ENCODE measurements at places on chromosomes 1 and 21.

DNA sequence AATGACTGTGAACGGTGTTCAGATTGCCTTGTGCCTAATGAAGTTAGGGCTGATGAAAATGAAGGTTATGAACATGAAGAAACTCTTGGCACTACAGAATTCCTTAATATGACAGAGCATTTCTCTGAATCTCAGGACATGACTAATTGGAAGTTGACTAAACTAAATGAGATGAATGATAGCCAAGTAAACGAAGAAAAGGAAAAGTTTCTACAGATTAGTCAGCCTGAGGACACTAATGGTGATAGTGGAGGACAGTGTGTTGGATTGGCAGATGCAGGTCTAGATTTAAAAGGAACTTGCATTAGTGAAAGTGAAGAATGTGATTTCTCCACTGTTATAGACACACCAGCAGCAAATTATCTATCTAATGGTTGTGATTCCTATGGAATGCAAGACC is 96.6 kb downstream of the ZFYVE9 start:
- DNase-seq: no peak

DNA sequence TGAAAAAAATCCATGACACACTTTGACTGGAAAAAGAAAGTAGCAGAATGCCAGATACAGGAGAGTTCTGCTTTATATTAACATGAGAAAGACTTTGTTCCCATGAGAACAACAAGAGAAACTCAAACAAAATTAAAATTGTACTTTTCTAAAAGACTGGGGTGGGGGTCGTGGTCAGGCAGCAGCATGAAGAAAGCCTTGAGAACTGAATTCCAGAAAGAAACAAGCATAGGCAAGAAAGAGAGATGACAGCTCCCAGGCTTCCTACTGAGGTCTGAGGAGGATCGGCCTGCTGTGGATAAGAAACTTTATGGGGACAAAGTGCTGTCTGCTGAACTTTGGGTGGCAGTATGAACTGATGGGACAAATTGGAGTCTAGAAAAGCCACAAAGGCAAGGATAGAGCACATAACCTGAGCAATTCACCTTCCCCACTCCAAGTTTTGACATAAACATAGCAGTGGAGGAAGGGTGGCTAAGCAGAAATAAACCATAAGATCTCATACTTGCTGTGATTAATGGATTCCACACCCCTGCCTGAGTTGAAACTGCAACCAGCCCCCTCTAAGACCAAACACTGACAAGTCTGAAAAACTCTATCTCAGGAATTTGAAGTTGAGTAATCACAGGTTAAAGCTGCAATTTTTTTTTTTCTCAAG is 43.7 kb downstream of the COL6A1 start:
- DNase-seq: no peak

DNA sequence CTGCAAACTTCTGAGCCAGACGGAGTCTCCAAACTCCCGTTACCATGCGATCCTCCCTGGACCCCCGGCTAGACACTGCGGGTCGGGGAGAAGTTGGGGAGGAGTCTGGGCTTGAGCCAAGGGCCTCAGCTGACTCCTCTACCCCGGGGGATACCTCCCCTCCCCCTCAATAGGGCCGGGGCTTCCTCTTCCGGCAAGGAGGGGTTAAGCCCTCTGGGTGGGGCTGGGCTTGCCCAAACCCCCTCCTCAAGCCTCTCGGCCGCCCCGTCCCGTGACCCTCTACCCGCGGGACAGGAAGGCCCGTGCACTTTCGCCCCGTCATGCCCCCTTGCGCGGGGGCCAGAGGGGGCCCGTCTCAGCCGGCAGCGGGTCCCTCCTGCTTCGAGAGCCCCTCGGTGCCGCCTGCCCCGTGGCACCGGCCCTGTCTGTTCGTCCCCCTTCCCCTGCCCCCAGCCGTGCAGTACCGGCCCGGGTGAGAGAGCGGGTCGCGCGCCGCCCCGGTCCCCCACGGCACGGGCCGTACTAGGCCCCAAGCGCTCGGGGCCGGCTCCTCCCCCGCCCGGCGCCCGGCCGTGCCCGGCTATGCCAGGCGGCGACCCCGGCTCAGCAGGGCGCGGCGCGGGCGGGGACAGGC is 652 bp downstream of the ARL8A start:
- DNase-seq: peak; percentile 59

GRCh38 chr1:36503733-36504132 is 21.0 kb upstream of the CSF3R start:
- no peak for DNase-seq

GRCh38 chr1:238060061-238060460 is 169.3 kb upstream of the ZP4 start:
- no peak for DNase-seq
